AG08395 (cell line): ENCODE measurements at places on chromosomes 4 and X.

- no peak for DNase-seq
Observed at GRCh38 chrX:15529165-15529564, 28.6 kb downstream of the BMX start.

GRCh38 chrX:133674726-133675470 is 259.6 kb upstream of the GPC4 start:
- DNase-seq = no peak

DNA sequence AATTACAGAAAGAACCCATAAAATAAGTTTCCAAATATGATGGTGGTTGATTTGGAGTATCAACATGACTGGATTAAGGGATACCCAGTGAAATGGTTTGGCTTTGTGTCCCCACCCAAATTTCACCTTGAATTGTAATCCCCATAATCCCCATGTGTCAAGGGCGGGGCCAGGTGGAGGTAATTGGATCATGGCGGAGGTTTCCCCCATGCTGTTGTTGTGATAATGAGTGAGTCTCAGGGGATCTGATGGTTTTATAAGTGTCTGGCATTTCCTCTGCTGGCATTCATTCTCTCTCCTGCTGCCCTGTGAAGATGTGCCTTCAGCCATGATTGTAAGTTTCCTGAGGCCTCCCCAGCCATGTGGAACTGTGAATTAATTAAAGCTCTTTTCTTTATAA is 39.1 kb downstream of the WDFY3 start:
- DNase-seq = no peak

DNA sequence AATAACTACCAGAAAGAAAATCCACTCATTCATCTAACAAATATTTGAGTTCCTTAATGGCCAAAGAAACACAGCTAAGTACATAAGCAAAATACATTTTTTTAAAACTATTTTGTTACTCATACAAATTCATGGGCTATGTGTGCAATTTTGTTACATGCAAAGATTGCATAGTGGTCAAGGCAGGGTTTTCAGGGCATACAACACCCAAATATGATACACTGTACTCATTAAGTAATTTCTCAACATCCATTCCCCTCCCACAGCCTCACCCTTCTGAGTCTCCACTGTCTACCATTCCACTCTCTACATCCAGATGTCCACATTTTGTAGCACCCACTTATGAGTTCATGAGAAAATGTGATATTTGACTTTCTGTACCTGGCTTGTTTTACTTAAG is 58.2 kb downstream of the BRWD3 start:
- DNase-seq = no peak

GRCh38 chr4:60657807-60658206 is 542.3 kb upstream of the ADGRL3 start:
- no peak for DNase-seq

DNA sequence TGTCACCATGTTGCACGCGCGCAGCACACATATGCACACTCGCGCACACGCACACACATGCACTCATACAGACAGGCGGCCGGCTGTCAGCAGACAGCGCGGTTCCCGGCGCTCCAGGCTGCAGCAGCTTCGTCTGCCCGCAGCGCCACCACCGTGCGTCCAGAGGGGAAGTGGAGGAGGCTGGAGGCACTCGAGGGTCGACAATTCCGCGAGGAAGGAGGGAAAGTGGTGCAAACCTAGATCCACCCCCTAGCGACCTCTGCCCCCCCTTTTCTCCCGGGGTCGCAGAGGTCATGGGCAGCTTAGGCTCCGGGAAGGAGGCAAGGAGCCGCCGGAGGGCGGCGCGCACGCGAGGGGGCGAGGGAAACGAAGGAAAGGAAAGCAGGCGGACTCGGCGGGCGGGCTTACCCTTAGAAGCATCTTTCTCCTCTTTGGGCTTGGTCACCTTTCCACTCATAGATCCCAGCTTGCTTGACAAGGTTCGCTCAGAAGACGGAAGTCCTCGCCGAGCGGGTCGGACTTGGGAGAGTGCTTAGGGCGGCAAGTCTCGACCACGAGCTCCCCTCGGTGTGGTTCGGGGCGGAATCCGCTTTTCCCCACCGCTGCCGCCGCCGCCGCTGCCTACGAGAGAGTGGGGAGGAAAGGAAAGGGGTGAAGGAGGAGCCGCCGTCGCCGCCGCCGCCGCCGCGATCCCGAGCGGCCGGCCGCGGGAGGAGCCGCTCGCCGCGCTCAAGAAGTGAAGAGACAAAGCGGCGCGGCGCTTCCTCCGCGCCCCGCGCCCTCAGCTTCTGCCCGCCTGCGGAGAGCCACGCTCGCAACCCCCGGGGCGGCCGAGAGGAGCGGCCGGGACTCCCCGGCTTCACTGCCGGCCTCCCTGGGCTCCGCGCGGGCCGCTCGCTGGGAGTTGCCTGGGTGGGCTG is 326.6 kb upstream of the F9 start:
- no peak for DNase-seq

DNA sequence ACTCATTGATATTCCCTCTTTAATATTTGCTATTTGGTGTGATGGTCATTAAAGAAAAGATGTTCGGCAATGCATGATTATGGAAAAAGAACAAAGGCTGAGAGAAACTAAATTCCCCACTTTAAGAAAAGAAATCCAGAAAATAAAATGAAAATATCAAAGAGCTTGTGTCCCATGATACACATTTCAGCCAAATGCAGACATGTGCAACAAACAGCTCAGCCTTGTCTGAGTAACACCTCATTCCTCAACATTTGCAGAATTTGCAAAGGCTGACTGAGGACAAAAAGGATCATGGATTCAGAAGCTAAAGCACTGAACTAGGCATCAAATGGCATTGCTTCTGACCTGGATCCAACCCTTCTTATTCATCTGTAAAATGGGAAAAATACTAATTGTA is 281.0 kb downstream of the RAB28 start:
- no peak for DNase-seq

DNA sequence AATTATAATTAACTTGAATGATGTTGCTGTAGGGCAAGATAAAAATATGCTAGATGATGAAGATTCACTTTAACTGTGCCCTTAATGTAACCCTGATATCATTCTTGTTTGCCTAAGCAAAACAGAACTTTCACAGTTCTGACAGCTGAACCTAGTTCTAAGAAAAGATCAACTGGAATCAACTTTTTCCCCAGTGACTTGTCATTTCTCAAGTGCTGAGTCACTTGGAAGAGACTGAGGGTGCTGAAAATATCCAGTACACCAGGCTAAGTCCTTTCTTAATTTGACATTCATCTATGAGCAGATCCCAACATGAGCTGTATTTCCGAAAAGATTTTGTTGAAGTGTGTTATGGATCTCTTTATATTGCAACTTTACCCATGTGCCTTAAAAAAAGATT is 140.4 kb downstream of the MID1IP1 start:
- DNase-seq = peak; percentile 11

GRCh38 chrX:13498238-13498637 is 71.2 kb upstream of the EGFL6 start:
- DNase-seq = no peak

DNA sequence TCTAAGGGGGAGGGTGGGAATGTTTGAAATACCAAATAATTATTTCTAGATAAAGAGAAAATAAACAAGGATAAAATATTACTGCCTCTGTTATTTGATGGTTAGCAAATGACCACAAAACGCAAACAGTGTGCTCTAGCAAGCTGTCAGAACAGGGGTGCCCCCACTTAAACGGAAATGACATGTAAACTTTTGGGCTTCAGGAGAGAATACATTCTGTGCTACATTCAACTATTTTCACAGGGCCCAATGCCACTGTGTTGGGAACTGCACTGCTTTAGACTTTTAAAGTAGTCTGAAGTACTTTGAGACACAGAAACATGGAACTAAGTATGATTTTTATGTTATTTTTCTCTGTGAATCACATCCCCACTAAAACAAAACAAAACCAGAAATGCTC is 14.1 kb downstream of the CD40LG start:
- DNase-seq = no peak

DNA sequence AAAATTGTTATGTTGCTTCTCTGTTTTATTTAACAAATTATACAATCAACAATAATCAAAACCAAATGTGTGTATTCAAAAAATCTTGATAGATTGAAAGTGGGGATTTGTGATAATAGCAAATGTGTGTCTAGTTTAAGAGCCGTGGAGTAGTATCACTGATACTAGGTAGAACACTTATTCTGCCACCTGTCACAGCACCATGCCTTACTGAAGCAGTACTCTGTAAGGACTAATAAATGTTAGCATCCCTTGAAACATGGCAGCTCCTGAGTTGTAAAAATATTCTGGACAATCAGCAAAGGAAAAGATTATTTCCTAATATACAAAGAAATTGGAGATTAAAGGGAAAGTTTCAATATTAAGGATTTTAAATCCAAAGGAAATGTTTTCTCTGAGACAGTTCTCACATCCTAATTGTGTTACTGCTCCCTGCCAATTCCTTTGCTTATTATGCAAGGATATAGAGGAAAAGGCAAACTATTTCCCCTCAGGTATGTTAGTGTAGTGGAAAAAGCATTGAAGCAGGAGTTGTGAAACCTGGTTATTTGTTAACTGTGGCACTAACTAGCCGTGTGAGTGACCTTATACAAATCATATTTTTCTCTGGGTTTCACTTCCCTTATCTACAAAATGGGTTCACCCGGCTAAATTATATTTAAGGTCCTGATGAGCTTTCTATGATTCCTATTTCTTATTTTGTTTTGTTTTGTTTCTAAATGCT is 303.1 kb downstream of the ARHGAP24 start:
- no peak for DNase-seq

GRCh38 chr4:101103381-101104142 is 243.8 kb downstream of the PPP3CA start:
- no peak for DNase-seq

GRCh38 chr4:1603413-1604135 is 80.5 kb downstream of the FAM53A start:
- DNase-seq = no peak

DNA sequence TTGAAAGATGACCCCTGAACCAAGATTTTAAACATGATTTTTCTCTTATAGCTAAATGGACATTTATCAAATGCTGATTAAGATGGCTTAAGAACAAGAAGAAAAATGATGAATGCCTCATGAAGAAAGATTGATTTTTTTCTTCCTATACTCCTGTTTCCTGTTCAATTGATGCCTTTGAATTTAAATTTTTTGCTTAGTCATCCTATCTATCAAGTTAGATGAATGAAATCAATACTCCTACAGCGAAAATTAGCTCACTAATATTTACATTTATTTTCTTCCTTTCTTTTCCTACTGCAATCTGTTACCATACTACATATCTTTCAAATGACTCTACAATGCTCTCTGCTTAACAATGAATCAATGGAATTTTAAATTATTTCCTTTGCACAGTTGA is 773.6 kb upstream of the DIAPH2 start:
- DNase-seq = no peak

DNA sequence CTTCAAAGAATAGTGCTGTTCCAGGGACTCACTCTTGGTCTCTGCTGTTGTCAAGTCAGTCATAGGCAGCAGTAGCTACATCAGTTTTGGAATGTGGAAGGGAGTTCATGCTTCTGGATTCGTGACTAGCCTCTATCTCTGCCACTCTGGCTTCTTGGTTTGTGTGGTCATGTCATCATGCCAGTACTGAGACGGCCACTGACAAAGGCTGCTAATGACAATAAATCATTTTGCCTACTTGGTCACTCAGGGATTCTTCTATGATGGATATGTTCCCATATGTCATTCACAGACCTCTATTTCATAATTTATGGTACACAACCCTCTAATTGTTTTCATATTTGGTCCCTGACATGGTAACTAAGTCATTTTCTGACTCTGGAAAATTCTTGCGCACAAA is 450.8 kb upstream of the BOD1L1 start:
- DNase-seq = peak; percentile 44

DNA sequence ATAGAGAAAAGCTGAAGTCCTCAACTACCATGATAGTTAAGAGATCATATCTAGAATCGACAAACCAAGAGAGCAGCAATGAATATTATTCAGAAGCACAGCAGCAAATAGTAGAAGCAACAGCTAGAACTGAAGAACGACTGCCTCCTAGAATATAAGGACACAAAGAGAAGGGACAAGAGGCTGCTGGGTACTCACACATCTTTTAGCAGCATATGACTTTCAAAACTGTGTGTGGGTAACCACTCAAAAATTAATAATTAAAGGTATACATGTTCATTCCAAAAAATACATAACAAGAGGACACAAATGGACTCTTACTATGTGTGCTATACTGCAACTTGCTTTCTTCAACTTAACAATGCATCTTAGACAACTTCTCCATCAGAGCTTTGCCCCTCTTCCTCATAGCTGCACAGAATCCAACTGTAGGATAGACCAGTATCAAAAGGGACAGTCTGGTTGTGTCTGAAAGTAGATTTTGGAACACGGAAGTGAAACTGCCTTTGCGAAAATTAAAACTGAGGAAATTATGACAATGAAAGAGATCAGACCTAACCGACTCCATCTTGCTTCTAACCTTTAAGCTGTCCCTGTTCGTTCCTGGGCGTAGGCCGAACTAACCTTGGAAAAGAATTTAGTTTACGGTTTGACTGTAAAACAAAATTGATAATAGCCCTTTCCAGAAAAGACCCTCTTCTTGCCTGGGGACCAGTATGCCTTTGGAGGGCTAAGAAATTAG is 125.7 kb downstream of the SH3KBP1 start:
- no peak for DNase-seq

- DNase-seq = no peak
Observed at GRCh38 chr4:146506272-146506671, 15.5 kb downstream of the SLC10A7 start.

- no peak for DNase-seq
Observed at GRCh38 chr4:28822163-28822562, 1898.0 kb upstream of the PCDH7 start.
